Keratinocyte (primary cell): ENCODE measurements at places on chromosomes 7 and 10.

DNA sequence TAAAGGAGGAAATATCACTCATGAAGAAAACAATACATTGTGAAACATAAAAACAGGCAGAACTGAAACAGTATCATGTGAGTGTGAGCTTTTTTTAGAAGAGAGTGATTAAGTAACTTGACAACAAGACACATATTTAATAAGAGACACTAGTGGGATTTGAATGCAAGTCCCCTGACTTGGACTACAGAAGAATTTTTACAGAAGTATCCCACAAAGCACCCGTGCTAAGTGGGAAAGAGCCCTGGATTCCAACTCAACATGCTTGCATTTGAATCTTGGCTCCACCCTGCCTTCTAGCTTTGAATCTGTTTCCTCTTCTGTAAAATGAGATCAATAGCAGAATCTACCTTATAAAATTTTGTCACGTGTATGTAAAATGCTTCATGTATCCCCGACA lies 166.2 kb downstream of the ZNF365 start:
- no peak for DNase-seq

GRCh38 chr10:59324597-59324996 lies 37.8 kb downstream of the FAM13C start:
- no peak for DNase-seq

DNA sequence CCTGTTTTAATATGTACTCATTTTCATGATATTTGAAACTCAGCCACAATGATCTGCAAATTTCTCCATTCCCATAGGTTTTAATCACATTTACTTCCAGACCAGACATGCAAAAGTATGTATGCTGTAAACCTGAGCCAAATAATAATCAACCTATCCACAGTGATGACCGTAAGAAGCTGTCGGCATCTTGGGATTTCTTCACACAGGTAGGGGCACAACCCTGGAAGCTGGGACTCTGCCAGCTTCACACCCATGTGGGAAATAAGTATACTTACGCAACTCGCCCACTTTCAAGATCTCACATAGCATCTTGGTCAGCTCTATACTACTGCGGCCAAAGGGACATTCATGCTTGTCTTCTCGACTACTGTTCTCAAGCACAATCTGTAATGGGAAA lies 352.3 kb downstream of the ELMO1 start:
- peak; percentile 30 for DNase-seq

DNA sequence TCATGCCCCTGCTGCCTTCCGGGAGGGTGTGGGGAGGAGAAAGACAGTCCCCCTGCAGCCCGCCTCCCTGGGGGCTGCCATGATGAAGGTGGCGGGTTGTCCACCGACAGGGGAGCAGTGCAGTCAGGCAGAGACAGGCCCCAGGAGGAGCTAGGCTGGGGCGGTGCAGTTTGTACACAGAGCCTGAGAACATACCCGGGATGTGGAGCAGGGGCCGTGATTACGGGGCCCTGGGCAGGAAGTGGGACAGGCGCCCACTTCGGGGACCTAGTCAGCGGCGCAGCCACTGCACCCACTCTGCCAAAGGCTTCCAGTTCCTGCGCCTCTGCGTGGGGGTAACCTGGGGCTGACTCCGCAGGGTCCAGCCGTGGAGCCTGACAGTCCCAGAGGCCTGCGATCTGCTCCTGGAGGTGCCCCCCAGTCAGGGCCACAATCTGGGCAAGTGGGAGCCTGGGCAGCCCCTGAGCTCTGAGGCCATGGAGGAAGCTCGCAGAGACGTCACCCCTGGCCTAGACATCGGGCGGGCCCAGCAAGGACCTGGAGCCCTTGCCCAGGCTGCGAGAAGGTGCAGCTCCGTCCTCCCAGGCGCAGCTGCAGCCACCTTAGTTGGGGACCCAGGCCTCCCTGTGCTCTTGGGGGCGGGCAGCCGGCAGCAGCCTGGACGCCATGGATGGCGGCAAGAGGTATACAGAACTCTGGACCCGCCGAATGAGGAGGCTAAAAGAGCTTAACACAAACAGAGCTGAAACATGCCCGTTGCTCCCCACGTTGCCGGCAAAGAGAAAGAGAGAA lies 1356.8 kb downstream of the XPNPEP1 start:
- DNase-seq, result no peak

- DNase-seq, result no peak
Measured at GRCh38 chr10:1648648-1649047, 88.7 kb downstream of the ADARB2 start.

DNA sequence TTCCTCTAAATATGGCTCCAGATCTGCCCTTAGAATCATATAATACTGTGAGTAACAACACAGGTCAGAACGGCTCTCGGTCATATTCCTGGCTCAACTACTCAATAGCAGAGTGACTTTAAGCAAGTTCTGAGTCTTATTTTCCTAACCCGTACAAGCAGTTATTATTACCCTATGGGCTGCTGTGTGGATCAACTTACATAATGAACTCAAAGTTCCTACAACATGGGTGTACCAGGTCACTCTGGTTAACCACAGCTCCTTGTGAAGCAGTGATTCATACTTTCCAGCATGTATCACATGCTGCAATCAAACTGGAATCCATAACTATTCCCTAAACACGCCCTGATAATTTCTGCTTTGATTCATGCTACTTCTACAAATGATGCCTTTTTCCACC lies 107.3 kb downstream of the LRRN3 start:
- peak; percentile 96 for DNase-seq

DNA sequence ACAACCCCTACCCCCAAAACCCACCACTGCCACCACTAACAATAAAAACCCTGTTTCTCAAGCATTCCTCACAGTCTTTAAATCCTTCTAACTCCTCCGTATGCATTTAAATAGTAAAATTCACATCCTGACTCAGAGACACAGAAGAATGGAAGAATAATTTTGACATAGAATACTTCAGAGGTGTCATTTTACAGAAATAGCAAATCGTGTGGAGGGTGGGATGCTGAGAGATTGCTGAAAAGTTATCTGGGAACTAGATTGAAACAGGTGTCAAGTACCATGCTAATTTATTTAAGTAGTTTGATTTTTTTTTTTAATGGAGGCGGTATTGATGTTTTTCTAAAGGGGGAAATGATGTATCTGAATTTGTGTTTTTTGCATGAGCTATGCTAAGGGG lies 575.2 kb upstream of the TPK1 start:
- DNase-seq, result no peak

- DNase-seq, result no peak
Measured at GRCh38 chr7:9407816-9408215, 974.4 kb downstream of the NXPH1 start.

GRCh38 chr10:70441161-70441894 lies at the start of gene NODAL:
Gene NODAL, minus strand, starts transcription at chr10:70441681. Its CDS starts 14 bp downstream, at chr10:70441667.
- no peak for DNase-seq

- no peak for DNase-seq
Measured at GRCh38 chr7:140161047-140161446, 15.7 kb downstream of the KDM7A start.

DNA sequence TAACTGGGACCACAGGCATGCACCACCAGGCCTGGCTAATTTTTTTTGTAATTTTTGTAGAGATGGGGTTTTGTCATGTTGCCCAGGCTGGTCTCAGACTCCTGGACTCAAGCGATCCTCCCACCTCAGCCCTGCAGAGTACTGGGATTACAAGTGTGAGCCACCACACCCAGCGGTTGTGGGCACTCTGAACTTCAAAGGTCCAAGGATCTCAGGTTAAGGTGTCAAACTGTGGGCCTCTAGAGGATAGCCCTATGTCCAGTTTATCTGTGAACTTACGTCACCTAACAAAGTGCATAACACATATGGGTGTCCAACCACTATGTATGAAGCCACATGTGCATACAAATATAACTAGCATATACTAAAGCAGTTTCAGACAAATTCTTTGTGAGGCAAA lies 3.2 kb upstream of the IL2RA start:
- DNase-seq, result no peak

- DNase-seq, result no peak
Measured at GRCh38 chr10:129852829-129853561, 111.1 kb downstream of the EBF3 start.

DNA sequence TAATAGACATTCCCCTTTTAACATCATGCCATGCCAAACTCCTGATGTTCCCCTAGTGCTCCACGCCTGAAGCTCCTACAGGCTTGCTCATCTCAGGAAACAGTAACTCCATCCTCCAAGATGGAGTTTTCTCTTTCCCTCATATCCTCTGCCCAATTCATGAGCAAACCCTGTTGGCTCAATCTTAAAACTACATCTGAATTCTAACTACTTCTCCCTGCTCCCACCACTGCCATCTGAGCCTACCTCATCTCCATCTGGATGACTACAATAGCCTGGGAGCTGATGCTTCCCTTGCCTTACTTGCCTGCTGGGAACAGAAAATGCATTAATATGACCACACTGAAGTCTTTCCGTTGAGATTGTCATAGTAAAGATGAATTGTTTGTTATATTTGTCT lies 271.7 kb upstream of the MKLN1 start:
- no peak for DNase-seq

DNA sequence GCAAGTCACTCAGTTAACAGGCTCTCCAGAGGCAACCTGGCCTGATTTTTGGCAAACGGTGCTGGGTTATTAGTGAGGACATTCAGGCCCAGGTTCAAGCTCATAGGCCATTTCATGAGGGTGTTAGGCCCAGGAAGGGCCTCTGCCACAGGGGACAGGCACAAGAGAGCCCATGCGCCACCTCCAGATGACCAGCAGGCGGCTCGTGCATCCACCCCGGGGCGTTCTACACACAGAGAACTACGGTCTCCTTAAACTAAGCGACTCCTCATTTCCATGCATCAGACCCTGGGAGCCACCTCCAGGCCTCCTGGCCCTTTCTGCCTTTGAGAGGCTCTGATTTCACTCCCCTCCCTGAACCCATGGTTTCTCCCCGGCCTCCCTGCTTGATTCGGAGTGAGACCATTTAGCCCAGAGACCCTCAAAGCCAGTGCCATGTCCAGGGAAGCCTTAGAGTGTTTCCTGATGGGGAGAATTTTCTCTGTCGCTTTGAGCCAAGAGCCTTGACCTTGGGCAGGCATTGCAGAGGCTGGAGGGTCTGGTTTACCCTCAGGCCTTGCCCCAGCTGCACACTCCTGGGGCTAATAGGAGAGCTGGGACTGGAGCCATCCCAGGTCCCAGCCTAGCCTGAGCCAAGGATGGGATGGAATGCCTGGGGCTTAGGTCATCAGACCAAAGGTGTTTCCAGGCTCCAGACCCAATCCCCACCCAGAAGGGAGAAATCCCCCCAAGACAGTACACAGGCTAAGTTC lies 188.0 kb downstream of the GRID1 start:
- no peak for DNase-seq

- DNase-seq, result no peak
Measured at GRCh38 chr7:39633563-39634477, 10.4 kb downstream of the RALA start.

- no peak for DNase-seq
Measured at GRCh38 chr10:20745556-20746375, 151.3 kb downstream of the NEBL start.

- DNase-seq, result no peak
Measured at GRCh38 chr7:730501-731439, 3.7 kb upstream of the PRKAR1B start.

DNA sequence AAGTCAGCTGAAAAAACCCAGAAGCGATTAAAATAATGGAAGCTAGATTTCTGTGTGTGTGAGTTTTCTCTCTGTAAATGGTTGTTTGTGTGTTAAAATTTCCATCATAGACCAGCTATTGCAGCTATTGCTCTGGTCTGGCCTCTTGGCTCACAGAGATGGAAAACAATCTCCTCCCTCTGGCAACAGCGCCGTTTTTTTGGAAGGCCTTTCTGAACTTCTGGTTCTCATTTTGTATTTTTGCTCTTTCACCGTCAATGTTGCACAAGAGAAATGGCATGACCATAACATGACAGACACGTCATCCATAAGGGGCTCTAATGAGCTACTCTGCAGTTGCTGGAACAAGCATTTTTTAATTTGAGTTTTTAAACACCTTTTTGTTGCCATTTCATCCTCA lies 91.0 kb downstream of the CUBN start:
- DNase-seq, result no peak

DNA sequence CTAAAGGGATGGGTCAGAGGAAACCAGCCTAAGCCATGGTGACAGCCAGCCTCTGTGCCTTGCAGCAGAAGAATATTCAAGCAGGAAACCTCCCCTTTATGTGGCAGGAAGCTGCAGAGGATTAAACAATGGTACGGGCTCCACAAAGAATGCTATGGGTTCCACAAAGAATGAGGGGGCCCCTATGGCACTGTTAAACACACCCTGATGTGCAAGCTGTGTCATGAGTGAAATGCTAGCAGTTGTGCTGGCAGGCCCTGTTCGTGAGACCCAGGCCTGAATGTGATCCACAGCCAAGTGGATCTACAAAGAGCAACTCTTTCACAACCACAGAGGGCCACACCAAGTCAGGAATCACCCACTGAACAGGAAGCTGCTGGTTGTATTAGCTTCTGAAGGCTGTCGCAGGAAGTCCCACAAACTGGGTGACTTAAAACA lies 68.9 kb downstream of the MYOF start:
- DNase-seq, result no peak

DNA sequence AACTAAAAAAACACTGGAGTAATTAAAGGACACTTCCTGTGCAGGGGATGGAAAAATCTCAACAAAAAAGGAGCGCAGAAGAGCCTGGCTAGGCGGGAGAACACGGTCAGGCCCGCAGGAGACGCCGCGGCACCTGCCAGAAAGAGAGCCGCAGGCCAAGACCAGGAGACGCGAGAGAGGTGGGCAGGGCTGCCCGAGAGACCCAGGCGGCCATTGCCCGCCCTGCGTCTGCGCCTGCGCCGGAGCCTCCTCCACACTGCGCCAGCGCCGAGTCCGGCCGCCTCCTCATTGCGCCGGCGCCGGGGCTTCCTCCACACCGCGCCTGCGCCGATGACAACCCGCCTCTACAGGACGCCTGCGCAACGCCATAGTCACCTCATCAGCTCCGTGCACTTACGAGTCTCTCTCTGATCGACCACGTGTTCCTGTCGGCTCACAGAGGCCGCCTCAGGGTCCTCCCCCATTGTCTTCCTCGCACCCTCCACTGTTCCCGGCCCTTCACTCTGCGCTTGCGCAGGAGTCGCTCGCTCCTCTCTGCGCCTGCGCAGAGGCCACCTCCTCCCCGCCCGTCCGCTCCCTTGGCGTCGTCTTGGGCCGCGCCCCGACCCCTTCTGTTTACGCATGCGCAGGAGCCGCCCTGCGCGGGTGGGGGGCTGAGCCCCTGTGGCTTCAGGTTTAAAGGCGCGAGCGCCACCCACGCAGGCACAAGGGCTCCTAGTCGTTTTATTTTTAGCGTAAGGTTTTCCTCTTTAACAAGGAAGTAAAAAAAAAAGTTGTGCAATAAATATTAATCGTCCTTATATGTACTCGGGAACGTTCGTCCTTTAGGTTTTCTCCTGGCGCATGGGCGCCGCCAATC lies 43.2 kb upstream of the FAM20C start:
- peak; percentile 97 for DNase-seq

- no peak for DNase-seq
Measured at GRCh38 chr10:48634984-48635557, 30.2 kb upstream of the ARHGAP22 start.

- DNase-seq, result no peak
Measured at GRCh38 chr7:82012453-82012852, 242.6 kb upstream of the HGF start.

- DNase-seq, result no peak
Measured at GRCh38 chr10:782751-783648, 93.5 kb upstream of the DIP2C start.
